ENCODE measurements at places on chromosomes 4 and X. TPM values are rescaled to one million over a fixed set of nuclear protein-coding genes. Genes with fewer than 3 reads are reported as not detected.

PHEX gene
- total RNA-seq, result 0.98 TPM

MAGEC2 gene
- not detected for total RNA-seq

FAM184B gene
- 4.4 TPM for total RNA-seq

POLR2B gene
- 179 TPM for total RNA-seq

RPS6KA6 gene
- total RNA-seq, result 18.2 TPM

FOXR2 gene
- total RNA-seq, result not detected

WNK3 gene
- 48.2 TPM for total RNA-seq

GLRA3 gene
- 6.1 TPM for total RNA-seq

TNMD gene
- not detected for total RNA-seq

XAGE2 gene
- not detected for total RNA-seq

PPEF1 gene
- total RNA-seq, result 17.9 TPM

SHROOM3 gene
- total RNA-seq, result 11.8 TPM

POF1B gene
- total RNA-seq, result under 0.01 TPM

CAPN6 gene
- under 0.01 TPM for total RNA-seq

GIMD1 gene
- total RNA-seq, result not detected

MUC7 gene
- total RNA-seq, result not detected

AR gene
- total RNA-seq, result 0.74 TPM

STS gene
- 8.4 TPM for total RNA-seq

CT45A3 gene
- not detected for total RNA-seq

PAGE4 gene
- not detected for total RNA-seq

SPIN3 gene
- total RNA-seq, result 27.5 TPM

SPANXA1 gene
- not detected for total RNA-seq

OPHN1 gene
- total RNA-seq, result 34.7 TPM

TGIF2LX gene
- total RNA-seq, result not detected

ADAM29 gene
- 0.49 TPM for total RNA-seq

STOX2 gene
- total RNA-seq, result 34.7 TPM

CXorf65 gene
- not detected for total RNA-seq

YY2 gene
- 0.98 TPM for total RNA-seq

PIN4 gene
- 18.9 TPM for total RNA-seq

ARHGEF9 gene
- total RNA-seq, result 67.1 TPM

ZIC3 gene
- 2.0 TPM for total RNA-seq

RHOXF2 gene
- not detected for total RNA-seq

CXCL1 gene
- 1.5 TPM for total RNA-seq

SPACA5 gene
- 0.25 TPM for total RNA-seq

UNC5C gene
- 14.0 TPM for total RNA-seq

CXXC4 gene
- total RNA-seq, result 102 TPM

KCND1 gene
- total RNA-seq, result 0.49 TPM

SMPX gene
- not detected for total RNA-seq

RENBP gene
- 1.5 TPM for total RNA-seq

ADGRL3 gene
- total RNA-seq, result 226 TPM

HOPX gene
- 58.0 TPM for total RNA-seq

ATOH1 gene
- total RNA-seq, result not detected

SHOX gene
- 0.25 TPM for total RNA-seq

CHRDL1 gene
- 38.6 TPM for total RNA-seq

ANTXR2 gene
- 9.6 TPM for total RNA-seq

L1CAM gene
- 132 TPM for total RNA-seq

FAM9B gene
- total RNA-seq, result not detected

ZNF711 gene
- total RNA-seq, result 103 TPM

CFI gene
- 4.7 TPM for total RNA-seq

SPON2 gene
- 7.6 TPM for total RNA-seq

Measured in temporal lobe (tissue), 4 donors.